ENCODE measurements at places on chromosomes 16 and 17. TPM values are rescaled to one million over a fixed set of nuclear protein-coding genes. Genes with fewer than 3 reads are reported as not detected.

DNA sequence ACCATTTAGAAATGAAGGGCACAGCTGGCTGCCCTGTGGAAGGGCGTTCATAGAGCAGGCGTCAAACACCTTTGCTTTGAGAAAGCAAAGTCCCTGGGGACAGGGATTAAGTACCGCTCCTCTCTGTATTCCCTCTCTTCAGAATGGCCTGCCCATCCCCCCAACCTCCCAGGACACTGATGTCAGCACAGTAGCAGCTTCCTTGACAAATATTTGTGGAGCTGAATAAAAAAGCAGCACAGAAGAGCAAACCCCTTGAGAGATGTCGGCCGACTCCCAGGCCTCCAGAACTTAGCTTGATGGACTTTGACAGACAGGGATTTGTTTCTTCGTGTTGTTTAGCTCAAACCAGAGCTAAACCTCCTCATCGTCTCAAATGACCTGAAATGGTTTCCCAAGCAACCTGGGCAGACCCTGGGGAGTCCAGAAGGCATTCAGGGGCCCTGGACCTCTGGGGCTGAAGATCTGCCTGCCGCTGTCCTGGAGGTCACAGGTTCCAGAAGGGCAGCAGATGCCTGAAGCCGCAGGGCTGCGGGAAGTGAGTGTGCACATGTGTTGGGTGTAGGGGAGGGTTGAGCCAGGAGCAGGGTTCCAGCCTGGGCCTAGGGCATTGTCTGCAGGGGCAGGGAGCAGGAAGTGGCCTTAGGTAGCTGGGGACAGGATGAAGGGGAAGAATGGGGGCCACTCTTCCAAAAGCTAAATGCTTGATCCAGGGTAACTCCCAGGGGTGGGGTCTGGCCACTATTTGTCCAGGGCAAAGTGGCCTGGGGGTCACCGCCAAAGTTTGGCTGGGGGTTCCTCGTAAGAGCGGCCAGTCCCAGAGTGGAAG is 42.3 kb upstream of the NKD1 start:
- H3K4me1 ChIP-seq = no peaks in the 10 kb centered on the region
- no peaks in the 10 kb centered on the region for H3K36me3 ChIP-seq
- H3K4me3 ChIP-seq = no peak overlapping the region
- no peak for DNase-seq

DNA sequence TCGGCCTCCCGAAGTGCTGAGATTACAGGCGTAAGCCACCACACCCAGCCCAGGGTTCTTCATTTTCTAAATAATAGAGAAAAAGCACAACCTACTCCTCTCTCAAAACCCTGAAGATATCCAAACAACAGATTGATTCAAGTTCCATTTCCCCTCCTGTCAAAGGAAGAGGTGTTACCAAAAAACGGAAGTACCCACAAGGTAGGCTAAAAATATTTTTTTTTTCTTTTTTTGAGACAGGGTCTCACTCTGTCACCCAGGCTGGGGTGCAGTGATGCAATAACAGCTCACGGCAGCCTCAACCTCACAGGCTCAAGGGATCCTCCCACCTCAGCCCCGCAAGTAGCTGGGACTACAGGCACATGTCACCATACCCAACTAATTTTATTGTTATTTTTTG is 18.9 kb downstream of the UTP6 start:
- H3K27me3 ChIP-seq = no peaks in the 10 kb centered on the region
- peaks cover 54% of the 10 kb centered on the region for H3K36me3 ChIP-seq
- H3K27ac ChIP-seq = no peak overlapping the region
- no peak for DNase-seq
- H3K4me1 ChIP-seq = peaks cover 20% of the 10 kb centered on the region
- H3K4me3 ChIP-seq = no peak overlapping the region

GRCh38 chr17:16013943-16014407 is 14.4 kb downstream of the TTC19 start:
- H3K27me3 ChIP-seq = no peaks in the 10 kb centered on the region
- no peak overlapping the region for H3K4me3 ChIP-seq
- H3K4me1 ChIP-seq = peaks cover 3% of the 10 kb centered on the region

- H3K27me3 ChIP-seq = peaks cover 29% of the 10 kb centered on the region
- no peak overlapping the region for H3K27ac ChIP-seq
- DNase-seq = no peak
- no peak overlapping the region for H3K4me3 ChIP-seq
- no peaks in the 10 kb centered on the region for H3K36me3 ChIP-seq
Observed at GRCh38 chr17:62929320-62929719, 36.7 kb upstream of the TANC2 start.

- peaks cover 22% of the 10 kb centered on the region for H3K27me3 ChIP-seq
- H3K36me3 ChIP-seq = peaks cover 9% of the 10 kb centered on the region
- H3K4me3 ChIP-seq = no peak overlapping the region
- H3K27ac ChIP-seq = no peak overlapping the region
- peaks cover 8% of the 10 kb centered on the region for H3K4me1 ChIP-seq
Observed at GRCh38 chr16:89001117-89002027, 24.4 kb upstream of the CBFA2T3 start.

GRB7 gene
- total RNA-seq = 0.19 TPM

DNA sequence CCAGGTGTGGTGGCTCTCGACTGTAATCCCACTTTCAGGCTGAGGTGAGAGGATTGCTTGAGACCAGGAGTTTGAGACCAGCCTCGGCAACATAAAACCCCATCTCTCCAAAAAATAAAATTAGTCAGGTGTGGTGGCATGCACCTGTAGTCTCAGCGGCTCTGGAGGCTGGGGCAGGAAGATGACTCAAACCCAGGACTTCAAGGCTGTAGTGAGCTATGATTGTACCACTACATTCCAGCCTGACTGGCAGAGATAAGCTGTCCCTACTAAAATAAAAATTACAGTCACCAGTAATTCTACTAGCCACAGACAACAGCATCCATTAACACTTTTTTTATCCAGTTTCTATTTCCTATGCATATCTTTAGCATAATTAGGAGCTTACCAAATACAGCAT is 176.3 kb downstream of the CPPED1 start:
- peaks cover 6% of the 10 kb centered on the region for H3K27me3 ChIP-seq
- no peak overlapping the region for H3K27ac ChIP-seq
- no peaks in the 10 kb centered on the region for H3K36me3 ChIP-seq
- no peak for DNase-seq
- no peak overlapping the region for H3K4me3 ChIP-seq

DNA sequence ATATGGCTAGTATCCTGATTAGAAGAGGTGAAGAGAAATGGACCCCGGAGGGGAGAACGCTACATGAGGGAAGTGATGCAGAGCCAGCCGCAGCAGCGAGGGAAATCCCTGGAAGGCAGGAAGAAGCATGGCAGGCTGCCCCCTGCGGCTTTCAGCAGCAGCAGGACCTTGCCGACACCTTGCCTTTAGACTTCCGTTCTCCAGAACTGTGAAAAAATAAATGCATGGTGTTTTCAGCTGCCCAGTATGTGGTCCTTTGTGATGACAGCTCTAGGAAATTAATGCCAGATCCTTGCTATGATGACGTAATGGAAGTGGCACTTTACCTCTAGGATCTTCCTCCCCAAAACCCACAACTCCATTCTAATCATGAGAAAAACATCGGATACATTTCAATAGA is 9.7 kb upstream of the ZFP1 start:
- DNase-seq = no peak
- H3K36me3 ChIP-seq = peaks cover 2% of the 10 kb centered on the region
- no peak overlapping the region for H3K27ac ChIP-seq
- peaks cover 8% of the 10 kb centered on the region for H3K4me1 ChIP-seq
- H3K4me3 ChIP-seq = no peak overlapping the region

- H3K4me1 ChIP-seq = no peaks in the 10 kb centered on the region
- H3K27ac ChIP-seq = no peak overlapping the region
- H3K36me3 ChIP-seq = no peaks in the 10 kb centered on the region
- no peak for DNase-seq
Observed at GRCh38 chr16:49452578-49452977, 79.0 kb downstream of the C16orf78 start.

DNA sequence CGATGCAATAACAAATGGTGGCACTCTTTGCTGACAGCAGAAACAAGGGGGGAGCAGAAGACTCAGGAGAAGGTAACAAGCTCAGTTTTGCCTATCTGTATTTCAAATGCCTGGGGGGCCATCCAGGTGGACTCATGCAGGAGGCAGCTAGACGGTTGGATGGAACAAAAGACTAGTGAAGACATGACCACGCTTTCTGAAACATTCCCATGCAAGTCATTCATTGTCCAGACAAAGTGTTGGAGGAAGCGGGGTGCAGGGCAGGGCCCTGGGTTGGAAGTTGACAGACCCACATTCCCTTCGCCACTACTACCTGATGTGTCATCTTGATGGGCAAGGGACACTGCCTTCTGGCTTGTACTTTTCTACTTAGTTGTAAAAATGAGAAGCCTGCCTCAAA is 29.8 kb upstream of the CRYBA1 start:
- peaks cover 9% of the 10 kb centered on the region for H3K4me1 ChIP-seq
- no peak overlapping the region for H3K27ac ChIP-seq
- DNase-seq = no peak
- H3K4me3 ChIP-seq = no peak overlapping the region

DNA sequence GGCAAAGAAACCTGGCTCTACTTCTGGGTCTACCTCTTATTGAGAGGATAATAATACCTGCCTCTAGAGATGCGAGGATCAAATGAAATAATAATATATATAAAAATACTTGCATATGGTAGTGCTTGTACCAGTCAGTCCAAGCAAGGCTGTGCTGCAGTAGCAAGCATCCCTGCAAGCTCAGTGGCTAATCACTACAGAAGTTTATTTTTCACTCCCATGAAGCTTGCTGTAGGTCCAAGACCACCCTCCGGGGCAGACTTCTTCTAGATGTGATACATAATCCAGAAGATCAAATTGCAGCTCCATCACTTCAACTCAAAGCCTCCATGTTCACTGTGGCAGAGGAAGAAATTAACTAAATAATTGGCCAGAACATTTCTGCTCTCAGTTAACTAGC is 48.9 kb upstream of the NKD1 start:
- H3K4me3 ChIP-seq = no peak overlapping the region
- H3K36me3 ChIP-seq = no peaks in the 10 kb centered on the region
- H3K4me1 ChIP-seq = no peaks in the 10 kb centered on the region
- no peak overlapping the region for H3K27ac ChIP-seq
- H3K27me3 ChIP-seq = peaks cover 3% of the 10 kb centered on the region

GRCh38 chr17:4658478-4659305 is 17.2 kb upstream of the ALOX15 start:
- peak; percentile 54 for DNase-seq
- no peak overlapping the region for H3K4me3 ChIP-seq
- peaks cover 9% of the 10 kb centered on the region for H3K4me1 ChIP-seq

TIMM22 gene
- total RNA-seq = 12.5 TPM

DNA sequence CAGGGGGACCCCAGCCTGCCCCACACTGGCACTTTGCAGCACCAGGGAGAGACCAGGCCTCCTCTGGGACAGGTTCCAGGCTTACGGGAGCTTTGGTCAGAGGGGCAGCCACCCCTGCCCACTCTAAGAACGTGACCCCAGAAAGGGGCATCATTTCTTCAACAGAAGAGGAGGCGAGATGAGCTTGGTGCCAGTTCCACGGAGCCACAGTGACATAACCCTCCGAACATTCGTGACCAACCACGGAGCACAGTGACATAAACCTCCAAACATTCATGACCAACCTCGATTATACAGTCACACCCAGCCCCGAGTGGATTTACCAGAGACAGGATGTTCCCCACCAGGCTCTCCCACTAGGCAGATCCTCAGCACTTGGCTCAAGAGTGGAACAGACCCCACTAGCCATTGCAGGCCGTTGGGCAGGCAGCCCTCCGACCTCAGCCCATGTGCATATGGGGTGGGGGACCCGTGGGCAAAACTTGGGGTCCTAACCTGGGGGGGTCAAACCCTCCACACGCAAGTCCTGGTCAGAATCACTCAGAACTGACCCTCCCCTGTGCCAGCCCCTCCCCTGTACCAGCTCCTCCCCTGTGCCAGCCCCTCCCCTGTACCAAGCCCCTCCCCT is 112.9 kb downstream of the METRNL start:
- no peak overlapping the region for H3K4me3 ChIP-seq
- peaks cover 30% of the 10 kb centered on the region for H3K4me1 ChIP-seq
- peak; percentile 41 for DNase-seq
- H3K27me3 ChIP-seq = no peaks in the 10 kb centered on the region
- no peak overlapping the region for H3K27ac ChIP-seq

GRCh38 chr16:11100239-11100750 is 155.7 kb downstream of the SOCS1 start:
- H3K36me3 ChIP-seq = peaks cover 20% of the 10 kb centered on the region
- H3K4me3 ChIP-seq = peak overlapping the region; percentile 44
- H3K27me3 ChIP-seq = no peaks in the 10 kb centered on the region
- peaks cover 93% of the 10 kb centered on the region for H3K4me1 ChIP-seq
- DNase-seq = peak; percentile 95
- peak overlapping the region; percentile 93 for H3K27ac ChIP-seq

DNA sequence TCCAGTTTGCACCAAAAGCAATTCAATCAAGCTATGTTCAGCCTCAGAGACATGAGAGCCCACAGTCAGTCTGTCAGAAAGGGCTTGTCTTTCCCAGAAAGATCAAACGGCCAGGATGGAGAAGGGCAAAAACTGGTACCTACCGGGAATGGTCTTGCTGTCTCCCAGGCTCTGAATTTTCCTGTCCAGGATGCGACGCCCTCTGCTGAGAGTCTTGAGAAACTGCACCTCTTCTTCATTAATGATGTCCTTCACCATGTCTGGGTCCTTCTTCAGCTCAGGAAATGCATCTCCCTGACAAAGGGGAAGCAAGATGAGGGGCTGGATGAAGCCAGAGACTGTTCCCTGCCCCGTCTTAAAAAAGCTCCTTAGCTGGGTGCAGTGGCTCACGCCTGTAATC is 15.8 kb upstream of the EXOSC6 start:
- H3K4me3 ChIP-seq = no peak overlapping the region
- H3K27me3 ChIP-seq = no peaks in the 10 kb centered on the region
- DNase-seq = no peak
- peaks cover 64% of the 10 kb centered on the region for H3K36me3 ChIP-seq

- no peaks in the 10 kb centered on the region for H3K4me1 ChIP-seq
- no peaks in the 10 kb centered on the region for H3K36me3 ChIP-seq
- no peak overlapping the region for H3K4me3 ChIP-seq
Observed at GRCh38 chr16:12976936-12977335, 75.5 kb downstream of the SHISA9 start.

GRCh38 chr17:72182371-72182873 is 61.6 kb downstream of the SOX9 start:
- no peak overlapping the region for H3K27ac ChIP-seq
- H3K4me1 ChIP-seq = no peaks in the 10 kb centered on the region
- no peak overlapping the region for H3K4me3 ChIP-seq
- DNase-seq = no peak
- no peaks in the 10 kb centered on the region for H3K36me3 ChIP-seq
- H3K27me3 ChIP-seq = no peaks in the 10 kb centered on the region

Data from activated CD8-positive, alpha-beta memory T cell treated with anti-CD3 and anti-CD28 coated beads, Interleukin-2, amount 10 ng/mL, durations not matched to agents 7 days and 5 days (primary cell).